NCI-H69 (cell line): ENCODE measurements at places on chromosomes 7 and 10.

DNA sequence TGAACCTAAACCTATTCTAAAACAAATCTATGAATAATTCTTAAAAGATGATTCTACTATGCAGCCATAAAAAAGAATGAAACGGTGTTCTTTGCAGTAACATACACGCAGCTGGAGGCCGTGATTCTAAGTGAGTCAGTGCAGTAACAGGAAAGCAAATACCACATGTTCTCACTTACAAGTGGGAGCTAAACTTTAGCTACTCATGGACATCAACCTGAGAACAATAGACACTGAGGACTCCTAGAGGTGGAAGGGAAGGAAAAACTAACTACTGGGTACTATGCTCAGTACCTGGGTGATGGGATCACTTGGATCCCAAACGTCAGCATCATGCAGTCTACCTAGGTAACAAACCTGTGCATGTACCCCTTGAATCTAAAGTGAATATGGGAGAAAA is 575.0 kb upstream of the MGMT start:
- DNase-seq = no peak

DNA sequence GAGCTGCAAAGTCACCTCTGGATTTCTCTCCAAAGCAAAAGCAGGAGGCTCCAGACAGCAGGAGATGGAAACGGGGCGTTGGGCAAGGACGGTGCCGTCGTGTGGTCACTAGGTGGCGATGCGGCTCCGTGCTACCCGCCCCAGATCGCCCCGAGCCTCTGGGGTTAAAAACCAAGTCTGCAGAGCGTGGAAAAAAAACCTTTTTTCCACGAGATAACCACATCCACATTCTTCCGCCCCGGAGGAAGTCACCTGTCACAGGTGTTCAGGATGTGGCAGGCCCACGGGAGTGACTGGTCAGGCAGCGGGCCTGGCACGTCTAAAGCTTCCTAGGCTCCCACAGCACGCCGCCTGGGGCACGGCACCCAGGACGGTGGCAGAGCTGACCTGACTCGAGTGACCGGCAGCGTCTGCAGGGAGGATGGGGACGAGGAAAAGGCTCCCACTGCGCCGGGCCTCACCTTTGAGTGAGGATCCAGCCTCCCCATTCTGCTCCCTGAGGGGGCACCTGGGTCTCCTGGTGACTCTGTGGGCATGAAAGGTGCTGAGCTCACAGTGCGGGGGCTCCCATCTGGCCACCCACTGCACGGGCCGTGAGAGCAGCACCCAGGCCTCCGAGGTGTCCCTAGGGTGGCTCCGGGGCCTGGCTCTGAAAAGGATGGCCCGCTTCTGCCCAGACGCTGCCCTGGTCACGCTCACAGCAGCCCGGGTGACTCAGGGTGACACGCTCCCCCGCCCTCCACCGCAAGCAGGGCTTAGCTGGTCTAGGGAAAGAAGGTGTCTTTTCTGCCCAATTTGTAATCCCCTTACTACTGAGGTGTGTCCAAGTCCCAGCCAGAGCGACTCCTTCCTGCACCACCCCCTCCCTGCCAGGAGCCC is 71.3 kb upstream of the TNRC18 start:
- peak; percentile 87 for DNase-seq

DNA sequence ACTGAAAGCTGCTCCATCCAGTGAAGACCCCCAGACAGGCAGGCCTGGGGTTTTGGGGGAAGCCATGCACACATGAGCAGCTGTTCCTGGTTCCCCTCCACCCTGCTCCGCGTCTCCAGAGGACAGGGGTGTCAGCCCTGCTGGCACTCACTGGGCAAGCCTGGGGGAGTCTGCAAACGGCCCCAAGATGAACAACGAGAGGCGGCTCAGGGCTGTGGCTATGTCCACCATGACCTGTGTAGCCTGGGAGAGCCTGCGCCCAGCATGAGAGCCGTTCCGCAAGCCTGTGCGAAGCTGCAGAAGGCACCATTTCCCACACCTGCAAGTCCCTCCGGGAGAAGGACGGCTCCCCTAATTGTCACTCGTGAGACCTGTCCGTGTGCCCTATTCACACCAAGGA is 59.5 kb downstream of the DPYSL4 start:
- no peak for DNase-seq

DNA sequence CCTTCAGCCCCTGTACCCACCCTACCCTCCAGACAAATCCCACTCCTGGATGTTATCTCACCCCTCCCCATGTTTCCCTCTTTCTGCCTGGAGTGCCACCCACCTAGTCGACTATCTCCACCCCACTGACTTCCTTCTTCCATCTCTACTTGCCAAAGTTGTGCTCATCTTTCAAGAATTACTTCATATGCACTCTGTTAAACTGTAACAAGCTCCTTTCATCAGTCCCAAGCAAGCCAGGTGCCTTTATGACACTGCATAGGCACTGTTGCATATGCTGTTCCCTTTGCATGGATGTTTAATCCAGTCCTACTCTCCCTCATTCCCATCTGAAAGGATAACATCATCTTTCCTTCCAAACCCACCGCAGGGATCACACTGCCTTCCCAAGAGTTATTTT is 8.9 kb upstream of the CDK1 start:
- DNase-seq = no peak

GRCh38 chr7:96021568-96021967 is 249.2 kb downstream of the DYNC1I1 start:
- DNase-seq = no peak

DNA sequence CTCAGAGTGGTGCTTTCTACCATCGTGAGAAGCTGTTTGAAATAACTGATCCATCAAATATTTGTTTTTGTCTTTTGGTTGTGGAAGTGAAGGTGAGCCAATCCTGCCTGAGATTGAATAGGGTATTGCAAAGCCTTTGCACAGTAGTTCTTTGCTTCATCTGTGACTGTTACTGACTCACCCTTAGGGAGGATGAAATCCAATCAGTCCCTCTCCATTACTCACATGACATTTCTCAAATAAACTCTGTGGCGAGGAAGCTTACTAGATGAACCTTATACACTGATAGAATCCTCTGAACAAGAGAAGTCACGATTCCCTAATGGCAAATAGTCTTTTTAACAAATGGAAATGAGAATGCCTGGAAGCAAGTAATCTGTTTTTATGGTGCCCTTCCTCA is 31.9 kb downstream of the HEPACAM2 start:
- no peak for DNase-seq

- no peak for DNase-seq
Observed at GRCh38 chr7:2610898-2611297, 20.9 kb upstream of the TTYH3 start.

GRCh38 chr7:80428161-80429054 is 83.5 kb downstream of the GNAT3 start:
- peak; percentile 76 for DNase-seq

GRCh38 chr7:20858951-20859350 is 72.3 kb upstream of the SP8 start:
- no peak for DNase-seq

- DNase-seq = no peak
Observed at GRCh38 chr7:115274-115911, 77.0 kb upstream of the FAM20C start.

GRCh38 chr7:116230191-116231005 is 20.1 kb downstream of the TES start:
- DNase-seq = no peak

- DNase-seq = no peak
Observed at GRCh38 chr7:128302139-128302538, 41.6 kb downstream of the RBM28 start.

DNA sequence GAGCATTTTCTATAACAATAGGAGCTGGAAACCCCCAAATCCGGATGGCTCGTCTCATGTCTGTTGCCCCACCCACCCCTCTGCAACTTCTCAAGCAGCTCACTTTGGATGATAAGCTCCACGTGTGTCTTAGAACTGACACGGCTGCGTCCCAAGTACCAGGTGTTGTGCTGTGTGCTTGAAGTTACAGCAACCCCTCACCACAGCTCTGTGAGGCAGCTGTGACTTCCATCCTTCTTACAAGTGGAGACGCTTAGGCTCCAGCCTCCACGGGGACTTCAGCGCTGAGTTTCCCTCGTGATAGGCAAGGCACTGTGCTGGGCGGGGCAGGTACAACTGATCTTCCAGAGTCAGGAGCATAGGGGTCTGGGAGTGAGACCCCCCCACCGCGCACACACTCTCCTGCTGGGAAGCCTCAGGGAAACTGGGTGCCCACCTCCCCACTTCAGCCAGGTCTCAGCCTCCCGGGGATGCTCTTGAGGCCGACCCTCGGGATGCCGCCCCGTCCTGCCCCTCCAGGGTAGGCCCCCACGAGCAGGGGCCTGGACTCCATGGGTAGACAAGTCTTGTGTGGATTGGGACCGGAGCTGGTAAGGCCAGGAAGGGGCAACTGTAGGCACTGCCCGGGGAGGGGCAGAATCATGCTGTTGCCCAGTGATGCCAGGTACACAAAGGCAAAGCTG is 31.4 kb downstream of the EN2 start:
- no peak for DNase-seq

DNA sequence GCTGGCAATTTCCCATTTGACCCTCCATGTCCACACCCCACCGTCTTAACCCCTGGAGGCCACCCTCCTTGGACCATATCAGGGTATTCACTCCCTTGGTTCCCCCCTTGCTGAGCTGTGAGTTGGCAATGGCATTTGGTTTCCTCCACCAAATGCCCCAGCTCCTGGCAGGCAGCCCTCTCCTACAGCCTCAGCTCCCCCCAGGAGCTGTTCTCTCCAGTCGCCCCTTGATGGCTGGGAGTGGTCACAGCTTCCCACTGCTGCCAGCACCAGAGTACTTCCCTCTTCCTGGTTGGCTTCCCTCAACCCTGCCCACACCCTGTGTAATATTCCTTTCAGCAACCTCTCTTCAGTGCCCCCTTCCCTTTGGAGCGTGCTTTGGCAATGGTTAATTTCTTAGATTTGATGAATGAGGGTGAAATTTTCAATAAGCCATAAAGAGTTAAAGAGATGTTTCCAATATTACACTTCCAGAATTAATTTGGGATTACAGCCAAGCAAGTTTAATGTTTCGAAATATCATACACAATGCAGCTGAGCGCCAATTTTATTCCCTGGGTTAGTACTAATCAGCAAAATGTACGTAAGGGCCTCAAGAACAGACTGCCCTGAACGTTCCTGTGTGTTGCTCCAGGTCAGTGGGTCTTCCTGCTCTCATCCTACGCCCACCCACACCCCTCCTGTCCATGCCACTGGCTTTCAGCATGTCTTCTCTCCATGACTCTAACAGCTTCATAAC is 207.1 kb upstream of the NFE2L3 start:
- DNase-seq = no peak

DNA sequence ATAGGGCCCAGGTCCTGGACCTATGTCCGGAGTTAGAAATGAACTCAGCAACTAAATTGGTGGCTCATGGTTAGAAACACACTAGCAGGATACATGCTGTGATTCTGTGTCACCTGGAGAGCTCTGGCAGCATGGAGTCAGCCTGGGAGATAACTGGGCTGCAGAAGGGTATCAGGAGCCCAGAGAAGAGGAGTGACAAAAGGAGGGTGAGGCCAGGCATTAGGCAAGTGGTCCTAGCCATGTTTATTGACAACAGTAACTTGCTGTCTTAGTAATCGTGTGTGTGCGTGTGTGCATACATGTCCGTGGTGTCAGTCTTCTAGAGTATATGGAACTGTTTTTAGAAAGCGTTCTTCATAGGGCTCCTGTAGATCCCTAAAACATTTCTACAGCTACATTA is 157.5 kb upstream of the PHYHIPL start:
- peak; percentile 13 for DNase-seq

DNA sequence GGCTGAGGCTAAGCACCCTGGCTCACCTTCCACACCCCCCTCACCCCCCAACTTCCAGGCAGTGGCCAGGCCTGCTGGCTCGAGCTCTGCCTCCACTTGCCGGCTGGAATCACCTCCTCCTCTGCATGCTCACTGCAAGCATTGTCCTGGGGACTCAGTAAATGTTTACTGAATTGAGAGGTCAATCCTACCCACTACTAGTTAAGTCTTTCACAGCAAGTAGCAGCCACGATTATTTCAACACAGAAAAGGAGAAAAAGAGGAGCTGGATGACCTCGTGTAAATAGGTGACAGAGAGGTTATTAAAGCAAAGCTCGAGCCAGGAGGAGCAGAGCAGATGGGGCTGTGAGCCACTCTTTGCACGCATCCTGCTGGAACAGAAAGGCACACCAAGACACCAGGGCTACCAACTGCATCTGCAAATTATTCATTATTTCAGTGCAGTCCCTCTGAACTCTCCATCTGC is 32.1 kb downstream of the HIPK2 start:
- peak; percentile 90 for DNase-seq

DNA sequence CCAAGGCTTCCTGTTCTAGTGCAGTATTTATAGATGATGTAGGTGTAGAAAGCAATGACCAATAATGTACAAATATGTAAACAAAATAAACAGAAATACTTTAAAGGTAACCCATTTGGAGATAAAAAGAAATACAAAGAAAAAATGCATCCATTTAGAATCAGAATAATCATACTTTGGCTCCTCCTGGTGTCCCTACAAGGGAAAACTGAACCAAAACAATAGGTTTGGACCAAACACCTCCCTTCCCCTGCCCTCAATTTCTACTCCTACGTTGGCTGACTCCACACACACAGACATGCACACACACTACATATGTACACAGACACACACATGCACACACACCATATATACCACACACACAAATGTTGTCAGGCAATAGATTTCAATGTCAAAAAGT is 36.0 kb downstream of the C10orf143 start:
- no peak for DNase-seq

DNA sequence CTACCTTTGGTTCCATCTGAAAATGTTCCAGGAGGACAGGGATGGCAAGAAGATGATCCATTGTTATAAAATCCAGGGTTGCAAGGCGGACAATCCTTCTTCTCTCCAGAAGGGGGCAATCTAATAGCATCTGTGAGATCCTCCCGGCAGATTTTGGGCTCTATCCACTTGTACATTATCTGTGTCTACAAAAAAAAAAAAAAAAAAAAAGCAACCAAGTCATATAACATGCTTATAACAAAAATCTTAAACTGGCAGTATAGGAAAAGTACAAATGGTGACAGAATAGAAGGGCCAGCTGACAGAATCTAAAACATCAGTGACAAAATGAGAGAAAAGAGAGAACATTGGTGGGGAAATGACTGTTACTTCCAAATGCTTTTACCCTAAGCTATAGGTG is 132.7 kb downstream of the ELAPOR2 start:
- peak; percentile 76 for DNase-seq

DNA sequence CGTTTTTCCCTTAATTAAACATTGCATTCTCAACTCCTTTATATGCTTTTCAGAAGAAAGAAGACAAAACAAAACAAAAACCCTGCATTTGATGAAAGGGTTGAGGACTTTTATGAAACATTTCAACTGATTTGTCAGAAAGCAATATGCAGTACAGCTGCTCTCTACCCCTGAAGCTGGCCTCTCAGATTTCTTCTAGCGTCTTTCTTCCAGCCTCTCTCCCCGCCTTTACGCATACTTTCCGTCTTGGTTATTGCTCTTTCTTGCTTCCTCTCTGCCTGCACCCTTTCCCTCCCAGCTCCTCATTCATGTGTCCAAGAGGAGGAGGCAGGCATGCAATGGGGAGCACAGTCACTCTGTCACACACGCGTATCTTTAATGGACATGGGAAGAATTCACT is 91.0 kb upstream of the COL1A2 start:
- DNase-seq = peak; percentile 12
